ENCODE measurements at places on chromosomes 2 and 18.

DNA sequence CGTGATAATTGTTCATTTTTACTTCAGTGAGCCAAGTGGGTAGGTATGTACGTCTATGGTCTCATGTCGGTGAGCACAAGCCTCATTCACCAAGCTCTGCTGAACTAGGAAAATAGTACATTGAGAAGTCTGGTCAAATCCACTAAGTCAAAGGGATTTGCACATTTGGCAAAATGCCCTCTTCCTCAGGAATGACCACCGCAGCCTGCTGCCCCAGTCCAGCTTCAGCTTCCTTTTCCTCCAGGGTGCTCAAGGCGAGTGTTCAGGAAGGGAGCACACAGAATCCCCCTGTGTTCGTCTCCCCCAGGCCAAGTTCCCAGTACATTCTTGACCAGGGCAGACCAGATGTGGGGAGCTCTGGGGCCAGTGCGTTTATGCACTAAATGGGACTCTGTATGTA, 23.0 kb downstream of the TCF7L1 start:
- DNase-seq = no peak

DNA sequence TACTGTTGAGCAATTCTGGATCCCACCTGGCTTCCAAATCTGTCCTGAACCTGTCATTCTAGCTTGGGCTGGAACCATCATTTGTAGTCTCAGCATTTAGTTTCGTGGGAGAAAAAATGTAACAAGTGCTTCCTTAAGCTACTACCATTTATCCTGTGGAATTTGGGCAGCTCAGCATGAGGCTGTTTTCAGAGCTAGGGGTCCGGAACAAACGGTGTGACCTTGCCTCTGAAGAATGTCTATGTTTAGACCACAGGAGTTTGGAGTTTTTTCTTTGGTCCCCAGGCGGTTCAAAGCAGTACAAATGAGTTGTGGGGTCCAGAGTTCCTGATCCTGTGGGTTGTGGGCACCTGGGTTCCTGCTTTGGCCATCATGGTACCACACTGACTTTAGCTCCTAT, 59.1 kb upstream of the TMEM178A start:
- DNase-seq = no peak

GRCh38 chr2:97796465-97797126, 83.2 kb downstream of the ZAP70 start:
- DNase-seq = no peak

DNA sequence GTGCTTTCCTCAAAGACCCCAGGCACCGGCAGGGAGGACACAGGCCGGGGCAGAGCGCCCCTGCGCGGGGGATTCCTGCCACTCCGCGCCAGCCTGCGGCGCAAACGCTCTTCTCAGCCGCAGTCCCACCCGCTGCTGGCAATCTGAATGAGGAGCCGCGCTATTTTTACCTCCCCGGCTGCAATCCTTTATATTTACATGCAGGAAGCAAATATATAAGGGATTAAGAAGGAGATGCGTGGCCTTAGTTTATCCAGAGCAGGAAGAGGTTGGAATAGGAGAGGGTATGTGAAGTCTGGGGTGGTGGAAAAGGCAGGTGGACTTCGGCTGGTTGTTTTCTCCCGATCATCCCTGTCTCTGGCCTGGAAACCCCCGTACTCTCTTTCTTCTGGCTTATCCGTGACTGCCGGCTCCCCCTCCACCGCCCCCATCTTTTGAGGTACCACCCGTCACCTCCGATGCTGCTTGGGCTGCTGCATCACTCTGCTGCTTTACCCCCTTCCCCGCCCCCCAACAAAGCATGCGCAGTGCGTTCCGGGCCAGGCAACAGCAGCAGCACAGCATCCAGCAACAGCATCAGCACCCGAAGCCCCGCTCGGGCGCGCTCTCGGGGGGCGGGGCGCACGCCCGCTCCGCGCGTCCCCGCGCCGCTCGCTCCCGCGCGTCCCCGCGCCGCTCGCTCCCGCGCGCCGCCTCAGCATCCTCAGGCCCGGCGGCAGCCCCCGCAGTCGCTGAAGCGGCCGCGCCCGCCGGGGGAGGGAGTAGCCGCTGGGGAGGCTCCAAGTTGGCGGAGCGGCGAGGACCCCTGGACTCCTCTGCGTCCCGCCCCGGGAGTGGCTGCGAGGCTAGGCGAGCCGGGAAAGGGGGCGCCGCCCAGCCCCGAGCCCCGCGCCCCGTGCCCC, at the start of gene ADAM23:
Gene ADAM23 (plus strand): TSS at position 700 of the 902 bp plus-strand sequence. CDS start 335 bp downstream, outside the sequence.
- peak; percentile 13 for DNase-seq

- no peak for DNase-seq
These were observed 20.0 kb upstream of the SGPP2 start for GRCh38 chr2:222404151-222404905.

- DNase-seq = peak; percentile 71
These were observed 18.5 kb upstream of the IGFBP5 start for GRCh38 chr2:216713691-216714336.

DNA sequence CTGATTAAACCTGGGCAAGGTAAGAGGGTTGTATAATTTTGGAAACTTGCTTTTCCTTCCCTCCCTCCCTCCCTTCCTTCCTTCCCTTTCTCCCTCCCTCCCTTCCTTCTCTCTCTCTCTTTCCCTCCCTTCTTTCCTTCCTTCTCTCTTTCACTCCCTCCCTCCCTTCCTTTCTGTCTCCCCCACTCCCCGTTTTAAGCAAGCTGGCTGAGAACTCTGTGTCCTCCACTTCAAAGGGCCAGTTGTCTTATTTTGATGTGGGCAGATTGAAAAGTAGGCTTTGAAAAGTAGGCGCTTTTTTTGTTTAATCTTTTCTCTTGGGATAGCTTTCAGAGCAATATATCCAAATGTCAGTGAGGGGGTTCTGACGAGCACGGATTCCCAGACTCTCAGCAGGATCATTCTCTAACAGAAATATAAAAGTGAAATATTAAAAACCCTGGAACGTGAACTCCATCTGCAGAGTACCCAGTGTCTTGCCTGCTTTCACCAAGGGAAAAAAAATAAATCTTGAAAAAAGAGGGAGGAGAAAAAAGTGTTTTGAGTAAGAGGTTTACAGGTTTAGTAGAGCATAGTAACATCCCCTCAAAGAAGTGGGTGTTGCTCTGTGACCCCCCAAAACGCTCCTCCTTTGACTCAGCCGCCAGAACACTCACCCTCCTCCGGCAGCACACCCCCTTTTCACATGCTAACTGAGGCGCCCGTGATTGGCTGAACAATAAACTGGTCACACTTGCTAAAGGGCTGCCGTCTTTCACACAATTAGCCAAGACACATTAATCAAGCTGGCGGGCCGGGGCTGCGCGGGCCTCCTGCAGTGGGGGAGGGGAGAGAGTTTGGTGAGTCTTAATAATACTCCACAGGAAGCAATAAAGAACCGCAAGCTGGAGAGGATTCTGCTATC, 52.2 kb downstream of the CDK15 start:
- no peak for DNase-seq

- no peak for DNase-seq
These were observed 229.2 kb downstream of the C1D start for GRCh38 chr2:67833632-67834031.

DNA sequence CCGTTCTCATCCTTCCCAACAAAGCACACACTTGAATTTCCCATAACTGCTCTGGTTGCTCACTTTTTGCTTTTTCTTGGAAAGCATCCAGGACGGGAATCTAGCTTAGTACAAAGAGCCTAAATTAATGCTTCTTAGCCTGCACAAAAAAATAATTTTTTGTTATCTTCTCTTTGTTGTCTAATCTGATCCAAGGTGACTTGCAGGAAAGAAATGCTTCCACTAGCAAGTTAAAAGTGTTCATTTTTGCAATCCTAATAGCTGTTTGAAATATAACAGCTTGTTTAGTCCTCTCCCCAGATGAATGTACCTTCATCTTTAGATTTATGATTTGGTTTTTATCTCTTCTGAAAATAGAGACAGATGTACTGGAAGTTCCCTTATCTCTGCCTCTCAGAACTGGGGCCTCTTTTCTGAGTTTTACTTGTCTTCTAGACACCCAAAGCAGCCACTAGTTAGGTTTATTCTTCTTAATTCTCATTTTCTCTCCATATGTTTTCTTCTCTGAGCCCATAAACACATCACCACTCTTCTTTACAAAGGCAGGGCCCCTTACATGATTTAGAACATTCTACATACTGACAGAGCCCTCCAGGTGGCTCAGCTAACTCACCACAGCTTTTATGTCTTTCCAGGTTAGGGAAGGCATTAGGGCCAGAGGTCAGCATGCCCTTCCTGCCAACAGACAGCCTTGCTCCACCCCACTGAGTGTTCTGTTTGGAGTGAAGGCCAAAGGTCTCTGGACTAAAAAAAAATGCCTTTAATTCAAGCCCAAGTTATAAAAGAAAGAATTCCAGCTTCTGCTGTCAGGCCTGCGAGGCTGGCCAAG, 74.7 kb upstream of the MAP4K3 start:
- DNase-seq = no peak

DNA sequence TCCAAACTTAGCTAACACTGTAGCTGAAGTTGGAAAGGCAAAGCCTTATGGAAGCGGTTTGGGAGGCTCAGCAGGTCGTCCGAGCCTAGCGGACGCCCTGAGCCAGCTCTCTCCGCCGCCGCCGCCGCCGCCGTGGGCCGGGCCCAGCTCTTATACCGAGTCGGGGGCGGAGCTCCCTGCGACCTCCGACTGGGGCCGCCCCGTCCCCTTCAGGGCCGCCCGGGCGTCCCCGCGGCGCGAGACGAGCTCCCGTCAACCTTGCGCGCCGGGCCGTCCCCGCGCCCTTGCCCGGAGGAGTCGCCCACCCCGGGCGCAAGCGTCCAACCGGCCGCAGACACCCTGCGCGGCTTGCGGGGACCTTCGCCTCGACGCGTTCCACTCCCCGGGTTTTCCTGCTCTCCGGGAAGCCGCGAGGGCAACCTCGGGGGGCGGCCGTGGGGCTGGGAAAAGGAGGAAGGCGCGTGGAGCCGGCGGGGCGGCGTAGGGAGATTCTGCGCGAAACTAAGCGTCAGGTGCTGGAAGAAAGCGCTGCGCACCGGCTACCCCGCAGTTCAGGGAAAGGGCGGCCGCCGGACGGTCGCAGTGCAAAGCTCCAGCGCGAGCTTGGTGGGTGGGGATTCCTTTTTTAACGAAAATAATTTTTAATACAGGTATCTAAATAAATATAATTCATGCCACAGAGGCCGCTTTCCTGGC, at the start of gene SLC40A1:
Gene SLC40A1 (minus strand): TSS at position 129 of the 696 bp plus-strand sequence. CDS start 326 bp downstream, outside the sequence.
- no peak for DNase-seq

DNA sequence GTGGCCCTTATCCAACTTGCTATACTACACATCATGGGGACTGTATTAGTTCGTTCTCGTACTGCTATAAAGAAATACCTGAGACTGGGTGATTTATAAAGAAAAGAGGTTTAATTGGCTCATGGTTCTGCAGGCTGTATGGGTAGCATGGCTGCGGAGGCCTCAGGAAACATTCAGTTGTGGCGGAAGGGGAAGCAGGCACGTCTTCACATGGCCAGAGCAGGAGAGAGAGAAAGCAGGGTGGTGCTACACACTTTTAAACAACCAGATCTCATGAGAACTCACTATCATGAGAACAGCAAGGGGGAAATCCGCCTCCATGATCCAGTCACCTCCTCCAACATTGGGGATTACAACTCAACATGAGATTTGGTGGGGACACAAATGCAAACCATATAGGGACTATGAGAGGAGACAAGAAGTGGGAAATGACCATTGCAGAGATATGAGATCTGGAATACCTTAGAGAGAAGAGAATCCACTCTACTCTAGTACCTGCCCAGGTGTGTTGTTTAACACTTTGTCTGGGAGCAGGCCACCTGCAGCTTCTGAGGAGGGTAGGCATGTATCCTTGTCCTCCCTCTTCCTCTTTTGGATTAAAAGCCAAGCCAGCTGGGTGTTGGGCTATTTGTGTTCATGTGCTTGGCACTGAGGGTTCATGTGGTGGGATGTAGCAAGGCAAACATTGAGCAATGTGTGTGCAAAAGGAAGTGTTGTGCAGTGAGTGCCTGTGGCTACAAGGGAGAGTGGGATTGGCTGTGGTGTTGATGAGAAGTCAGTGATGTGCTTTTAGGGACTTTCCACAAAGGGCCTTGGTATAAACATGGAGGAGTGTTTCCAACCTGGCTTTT, 22.8 kb downstream of the TTLL4 start:
- DNase-seq = no peak

- no peak for DNase-seq
These were observed 367.3 kb upstream of the HS6ST1 start for GRCh38 chr2:128685841-128686496.

- DNase-seq = no peak
These were observed 24.8 kb downstream of the SMAD4 start for GRCh38 chr18:51054764-51055163.

DNA sequence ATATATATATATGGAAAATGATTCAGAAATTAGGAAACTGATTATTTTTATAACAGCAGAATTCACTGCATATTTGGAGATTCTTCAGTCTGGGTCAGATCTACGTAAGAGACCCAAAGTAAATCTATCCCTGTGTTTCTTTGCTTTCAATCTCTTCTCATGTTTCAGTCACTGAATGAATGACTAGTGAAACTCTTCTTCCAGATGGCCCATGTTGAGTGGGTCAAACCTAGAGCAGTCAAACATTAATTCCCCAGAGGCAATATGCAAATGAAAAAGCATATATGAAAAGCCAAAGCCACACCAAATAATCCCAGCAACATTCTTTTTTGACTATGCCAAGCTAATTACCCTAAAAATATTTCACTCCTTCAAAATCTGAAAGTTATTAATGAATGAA, 317.3 kb downstream of the RBM43 start:
- peak; percentile 49 for DNase-seq

GRCh38 chr2:158718851-158719250, 76.3 kb upstream of the DAPL1 start:
- no peak for DNase-seq

GRCh38 chr2:190023860-190024259, 38.7 kb downstream of the MSTN start:
- DNase-seq = peak; percentile 28

GRCh38 chr2:138228101-138228500, 263.8 kb downstream of the HNMT start:
- no peak for DNase-seq

GRCh38 chr2:96501471-96501874, 3.7 kb downstream of the NEURL3 start:
- no peak for DNase-seq

DNA sequence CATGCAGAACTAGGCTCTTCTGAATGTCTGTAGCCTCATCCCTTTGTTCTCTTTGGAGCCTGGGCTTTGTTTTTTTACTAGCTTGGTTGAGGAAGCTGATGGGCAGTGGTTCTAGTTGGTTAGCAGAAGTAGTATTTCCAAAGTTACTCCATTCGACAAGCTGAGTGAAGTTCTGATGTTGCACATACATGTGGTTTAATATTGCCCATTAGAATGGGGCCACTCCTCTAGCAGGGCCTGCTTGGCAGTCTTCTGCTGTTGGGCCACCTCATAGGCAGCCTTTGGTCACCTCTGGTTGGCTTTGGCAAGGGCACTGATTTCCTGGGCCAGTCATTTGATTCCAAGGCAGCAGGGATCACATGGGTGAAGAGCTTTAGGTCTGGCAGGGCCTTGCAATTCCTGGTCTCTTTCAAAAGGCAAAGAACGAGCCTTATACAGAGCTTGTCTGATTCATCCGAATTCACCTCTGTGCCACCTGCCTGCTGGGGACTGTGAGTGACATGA, 2.5 kb downstream of the RPIA start:
- DNase-seq = no peak

DNA sequence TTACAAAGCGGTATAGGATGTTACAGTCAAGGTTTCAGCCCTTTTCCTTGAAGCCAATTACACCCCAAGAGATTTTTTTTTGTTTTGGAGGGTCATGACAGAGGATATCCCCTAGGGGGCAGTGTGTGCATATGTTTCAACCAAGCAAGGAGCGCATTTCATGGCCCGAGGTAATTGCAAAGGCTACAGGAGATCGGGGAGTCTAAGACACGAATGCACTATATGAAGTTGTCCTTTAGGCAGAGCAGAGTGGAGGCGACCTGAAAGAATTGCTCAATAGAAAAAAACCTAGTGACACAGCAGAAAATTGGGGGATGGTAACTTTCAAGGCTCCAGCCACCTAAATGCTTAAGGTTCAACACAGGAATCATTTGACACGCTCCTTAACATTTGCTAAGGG, 219.8 kb upstream of the PARD3B start:
- peak; percentile 66 for DNase-seq

All from DMS 273 treated with DMSO at 0.1 percent for 48 hours (cell line).